GM12891 (cell line): ENCODE measurements at places on chromosomes 5 and 9.

DNA sequence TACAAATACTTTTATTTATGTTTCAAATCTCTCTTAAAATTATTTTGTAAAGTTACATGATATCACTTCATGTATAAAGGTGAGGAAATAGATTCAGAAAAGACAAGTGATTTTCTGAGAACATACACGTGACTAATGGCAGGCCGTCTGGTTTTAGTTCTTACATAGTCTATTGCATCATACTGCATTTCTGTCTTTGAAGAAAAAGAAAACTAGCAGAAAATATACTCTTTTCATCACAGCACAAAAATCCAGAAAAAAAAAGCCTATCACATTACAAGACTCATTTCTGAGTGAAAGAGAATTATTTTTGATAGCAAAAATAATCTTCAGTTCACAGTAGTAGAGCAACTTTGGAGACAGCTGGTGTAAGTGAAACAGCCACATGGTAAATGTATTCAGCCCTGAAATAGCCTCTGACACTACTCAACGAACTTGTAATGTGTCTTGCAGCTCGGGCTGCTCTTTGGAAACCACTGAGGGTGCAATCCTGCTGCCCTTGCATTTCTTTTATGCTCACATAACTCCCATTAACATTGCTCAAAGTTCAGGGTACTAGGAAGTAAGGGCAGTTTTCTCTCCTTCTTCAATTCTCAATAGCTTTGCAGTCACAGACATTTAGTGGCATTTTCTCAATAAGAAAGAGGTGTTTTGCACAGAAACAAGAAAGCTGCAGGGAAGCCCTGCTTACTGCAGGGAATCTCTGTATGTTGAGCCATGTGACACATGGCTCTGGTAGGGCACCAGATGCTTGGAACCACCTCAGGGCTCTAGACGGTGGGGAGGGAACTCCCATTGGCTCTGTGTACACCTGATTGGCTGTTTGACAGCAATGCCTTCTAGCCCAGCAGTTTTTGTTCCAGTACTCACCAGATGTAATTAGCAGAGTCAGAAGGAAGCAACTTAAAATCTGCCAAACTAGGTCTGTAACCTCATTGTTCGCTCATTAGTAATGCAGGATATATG lies 845.3 kb upstream of the PTPRD start:
- DNase-seq: no peak

DNA sequence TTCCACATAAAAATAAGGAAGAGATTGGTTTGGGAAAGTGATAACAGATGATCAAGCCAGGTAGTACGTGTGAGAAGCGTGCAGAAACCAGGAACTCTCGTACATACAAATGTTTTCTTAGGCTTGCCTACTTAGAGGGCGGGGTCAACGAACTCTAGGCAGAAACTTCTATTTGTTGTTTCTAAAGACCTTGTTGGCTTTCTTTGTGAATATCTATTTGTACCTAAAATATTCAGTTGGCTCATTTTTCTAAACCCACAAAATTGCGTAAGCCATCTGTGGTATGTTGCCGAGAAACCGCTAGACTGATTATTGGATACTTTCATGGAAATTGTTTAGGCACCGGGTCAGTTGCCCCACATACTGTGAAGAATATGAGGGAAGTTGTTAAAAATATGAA lies 458.5 kb downstream of the MAT2B start:
- no peak for DNase-seq

GRCh38 chr5:59103303-59103702 lies 520.4 kb downstream of the RAB3C start:
- DNase-seq: no peak

DNA sequence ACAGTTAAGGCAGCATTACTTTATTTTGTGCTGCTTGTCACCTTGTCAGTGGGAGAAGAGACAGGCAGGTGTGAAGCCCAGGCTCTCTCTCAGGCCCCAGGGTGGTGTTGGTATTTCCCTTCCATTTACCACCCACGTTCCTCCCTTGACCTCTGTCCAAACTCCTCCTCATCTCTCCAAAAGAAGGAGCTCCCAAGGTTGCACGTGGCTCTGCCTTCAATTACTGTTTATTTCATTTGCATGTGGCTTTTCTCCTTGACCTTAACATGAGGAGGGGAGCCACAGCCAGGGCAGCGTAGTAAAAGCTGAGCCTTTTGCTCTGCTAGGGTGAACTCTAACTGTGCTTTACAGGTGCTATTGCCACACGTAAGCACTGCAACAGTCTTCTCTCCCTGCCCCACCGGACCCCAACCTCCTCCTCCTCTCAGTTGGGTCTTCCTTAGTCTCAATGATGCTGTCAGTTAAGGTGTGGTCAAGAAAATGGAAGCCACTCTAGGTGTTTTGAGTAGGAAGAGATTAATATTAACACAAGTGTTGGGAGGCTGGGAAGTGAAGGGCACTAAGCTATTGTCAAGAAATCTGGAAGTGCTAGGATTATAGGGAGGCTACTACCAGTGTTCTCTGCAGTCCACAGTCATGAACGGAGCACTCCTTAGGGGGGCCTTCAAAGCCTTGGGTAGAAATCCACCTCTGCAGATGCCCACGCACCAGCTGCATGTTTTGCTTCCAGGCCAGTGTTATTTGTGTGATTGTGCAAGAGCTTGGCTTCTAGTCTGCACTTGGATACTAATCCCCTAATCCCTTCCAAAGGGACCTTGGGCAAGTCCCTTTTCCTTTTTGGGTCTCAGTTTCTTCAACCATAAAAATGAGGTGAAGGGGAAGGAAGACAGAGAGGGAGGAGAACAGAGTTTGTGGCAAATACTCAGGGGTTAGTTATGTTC lies 3.9 kb upstream of the ALDH1B1 start:
- no peak for DNase-seq

DNA sequence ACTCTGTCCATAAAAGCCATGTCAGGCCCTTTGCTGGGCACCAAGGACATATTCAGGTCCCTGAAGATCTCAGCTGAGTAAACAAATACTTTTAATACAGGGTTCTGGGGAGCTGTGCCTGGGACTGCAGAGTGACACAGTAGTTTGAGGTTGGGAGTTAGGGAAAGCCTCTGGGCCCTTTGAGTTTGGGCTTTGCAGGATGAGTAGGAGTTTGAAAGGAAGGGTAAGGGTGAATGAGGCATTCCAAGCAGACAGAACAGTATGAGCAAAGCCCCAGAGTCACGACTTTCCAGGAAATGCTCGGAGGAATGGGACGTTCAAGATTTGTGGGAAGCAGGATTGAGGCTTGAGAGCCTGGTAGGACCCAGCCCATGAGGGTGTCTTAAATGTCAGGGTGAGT lies 13.3 kb downstream of the CRB2 start:
- no peak for DNase-seq

- DNase-seq: no peak
These were observed 433.4 kb upstream of the BRINP1 start for GRCh38 chr9:119802621-119803020.

DNA sequence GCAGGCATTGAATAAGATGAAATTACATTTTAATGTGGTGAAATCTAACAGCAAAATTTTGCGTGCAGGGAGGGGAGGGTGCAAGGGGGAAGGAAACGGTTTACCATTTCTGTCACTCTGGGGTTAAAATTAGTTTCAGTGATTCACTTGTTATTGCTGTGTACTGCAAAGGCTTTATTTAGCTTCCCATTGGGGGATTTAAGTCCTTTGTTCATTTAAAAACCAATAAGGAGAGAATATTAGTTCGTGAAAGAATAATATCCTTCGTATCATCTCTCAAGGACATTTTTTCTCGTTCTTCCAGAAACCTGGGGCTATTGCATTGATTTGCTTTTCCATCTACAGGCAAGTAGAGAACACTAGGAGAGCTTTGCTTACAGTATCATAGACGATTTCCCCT lies 667.8 kb upstream of the RGMB start:
- no peak for DNase-seq

DNA sequence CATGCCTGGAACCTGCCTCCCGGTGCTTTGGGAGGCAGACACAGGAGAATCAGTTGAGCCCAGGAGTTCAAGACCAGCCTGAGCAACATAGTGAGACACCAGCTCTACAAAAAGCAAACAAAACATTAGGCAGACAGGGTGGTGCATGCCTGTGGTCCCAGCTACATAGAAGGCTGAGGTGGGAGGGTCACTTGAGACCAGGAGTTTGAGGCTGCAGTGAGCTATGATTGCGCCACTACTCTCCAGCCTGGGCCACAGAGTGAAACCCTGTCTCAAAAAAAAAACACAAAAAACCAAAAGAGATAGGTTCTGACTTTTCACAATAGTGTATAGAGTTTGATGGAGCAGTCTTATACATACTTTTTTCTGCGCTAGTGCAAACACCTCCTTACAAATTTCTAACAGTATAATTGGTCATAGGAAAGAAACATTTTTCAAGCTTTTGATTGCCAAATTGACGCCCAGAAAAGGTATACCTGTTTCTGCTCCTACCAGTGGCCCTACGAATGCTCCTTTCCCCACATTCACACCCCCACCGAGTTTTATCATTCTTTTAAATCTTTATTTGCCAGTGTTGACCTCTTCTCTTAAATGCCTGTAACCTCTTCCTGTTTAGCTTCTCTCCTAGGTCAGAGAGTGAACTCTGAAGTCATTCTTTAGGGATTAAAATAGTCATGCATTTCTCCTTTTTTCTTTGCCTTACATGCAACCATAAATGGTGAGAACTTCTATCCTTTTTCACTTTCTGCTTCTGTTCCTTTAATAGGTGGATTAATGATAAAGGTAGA lies 7.5 kb downstream of the DOCK8 start:
- no peak for DNase-seq

DNA sequence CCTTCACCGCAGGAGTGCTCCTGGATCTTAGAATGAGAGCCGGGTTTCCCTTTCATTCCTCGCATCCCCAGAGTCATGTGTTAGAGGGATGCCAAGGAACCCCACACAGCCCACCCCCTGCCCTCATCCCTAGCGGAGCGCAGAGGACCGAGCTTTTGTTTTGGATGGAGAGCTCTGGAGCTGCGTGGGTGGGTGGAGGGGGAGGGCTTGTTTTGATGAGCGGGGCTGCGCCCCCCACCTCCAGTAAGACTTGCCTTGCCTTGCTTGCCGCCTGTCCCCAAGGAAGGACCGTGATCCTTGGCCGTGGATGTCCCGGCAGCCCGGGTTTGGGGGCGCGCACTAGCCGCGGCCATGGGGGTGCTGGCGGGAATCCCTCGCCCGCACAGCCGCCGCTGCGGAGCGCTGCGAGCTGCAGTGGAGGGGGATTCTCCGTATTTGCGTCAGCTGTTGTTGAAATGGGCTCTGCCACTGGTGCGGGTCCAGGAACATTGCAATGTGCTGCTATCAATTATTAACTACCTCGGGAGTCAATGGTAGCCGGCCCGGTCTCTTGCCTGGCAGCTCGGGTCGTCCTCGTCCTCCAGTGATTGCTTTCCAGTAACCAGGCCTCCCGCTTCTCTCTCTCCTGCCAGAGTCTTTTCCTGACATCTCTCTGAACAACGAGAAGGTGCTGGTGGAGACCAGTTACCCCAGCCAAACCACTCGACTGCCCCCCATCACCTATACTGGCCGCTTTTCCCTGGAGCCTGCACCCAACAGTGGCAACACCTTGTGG lies 1.0 kb downstream of the EGR1 start:
- no peak for DNase-seq
